ENCODE measurements at places on chromosomes 3 and 15.

GRCh38 chr3:71537211-71537611 is 46.3 kb downstream of the FOXP1 start:
- no peak for DNase-seq

GRCh38 chr3:17054982-17055343 is 170.2 kb downstream of the PLCL2 start:
- DNase-seq = no peak

DNA sequence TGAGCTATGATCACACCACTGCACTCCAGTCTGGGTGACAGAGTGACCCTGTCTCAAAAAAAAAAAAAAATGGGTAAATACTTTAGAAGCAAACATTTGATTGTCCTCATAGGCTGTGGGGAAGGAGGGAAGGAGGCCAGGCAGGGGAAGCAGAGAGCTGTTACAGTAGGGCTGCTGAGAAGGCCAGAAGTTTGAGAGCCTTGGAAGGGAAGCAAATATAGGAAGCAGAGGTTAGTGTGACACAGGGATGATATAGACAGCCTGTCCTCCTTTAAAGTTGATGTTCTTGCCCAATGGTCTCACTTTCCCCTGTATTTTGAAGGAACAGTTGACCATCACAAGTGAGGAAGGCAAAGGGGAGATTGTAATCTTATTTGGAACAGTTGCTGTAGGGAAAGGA is 5.3 kb upstream of the ALPK3 start:
- no peak for DNase-seq

DNA sequence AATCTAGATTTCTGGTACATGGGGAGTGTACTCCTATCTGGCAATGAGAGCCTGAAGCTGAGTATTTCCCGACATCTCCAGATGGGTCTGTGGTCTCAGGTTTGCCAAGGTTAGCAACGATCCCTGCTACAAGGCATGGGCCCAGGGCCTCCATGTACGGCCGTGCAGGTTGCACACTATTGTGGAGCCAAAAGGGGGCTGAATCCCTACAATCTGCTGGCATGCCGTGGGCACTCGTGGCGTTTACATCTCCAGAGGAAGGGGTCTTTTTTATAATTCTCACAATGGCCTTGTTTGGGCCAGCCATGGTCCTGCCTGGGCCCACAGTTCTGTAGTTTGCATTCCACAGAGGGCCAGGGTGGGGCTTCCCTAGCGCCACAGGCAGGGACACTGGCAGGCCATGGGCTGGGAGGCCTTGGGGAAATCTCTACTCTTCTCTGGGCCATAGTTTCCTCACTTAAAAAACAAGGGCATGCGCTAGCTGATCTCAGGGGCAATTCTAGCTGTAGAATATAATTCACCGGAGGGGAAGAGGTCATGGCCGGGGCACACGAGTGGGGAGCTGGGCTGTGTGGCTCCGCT is 68.9 kb upstream of the TLE3 start:
- no peak for DNase-seq

- DNase-seq = no peak
Measured at GRCh38 chr3:88713233-88713691, 394.2 kb upstream of the EPHA3 start.

All from stimulated activated CD8-positive, alpha-beta memory T cell treated with anti-CD3 and anti-CD28 coated beads, Interleukin-7, amount 100 ng/mL, for 24 hours (primary cell).